ENCODE measurements at places on chromosomes 5 and 9. TPM values are rescaled to one million over a fixed set of nuclear protein-coding genes. Genes with fewer than 3 reads are reported as not detected.

- DNase-seq: no peak
These were observed 15.6 kb upstream of the DENND1A start for GRCh38 chr9:123945532-123945931.

DNA sequence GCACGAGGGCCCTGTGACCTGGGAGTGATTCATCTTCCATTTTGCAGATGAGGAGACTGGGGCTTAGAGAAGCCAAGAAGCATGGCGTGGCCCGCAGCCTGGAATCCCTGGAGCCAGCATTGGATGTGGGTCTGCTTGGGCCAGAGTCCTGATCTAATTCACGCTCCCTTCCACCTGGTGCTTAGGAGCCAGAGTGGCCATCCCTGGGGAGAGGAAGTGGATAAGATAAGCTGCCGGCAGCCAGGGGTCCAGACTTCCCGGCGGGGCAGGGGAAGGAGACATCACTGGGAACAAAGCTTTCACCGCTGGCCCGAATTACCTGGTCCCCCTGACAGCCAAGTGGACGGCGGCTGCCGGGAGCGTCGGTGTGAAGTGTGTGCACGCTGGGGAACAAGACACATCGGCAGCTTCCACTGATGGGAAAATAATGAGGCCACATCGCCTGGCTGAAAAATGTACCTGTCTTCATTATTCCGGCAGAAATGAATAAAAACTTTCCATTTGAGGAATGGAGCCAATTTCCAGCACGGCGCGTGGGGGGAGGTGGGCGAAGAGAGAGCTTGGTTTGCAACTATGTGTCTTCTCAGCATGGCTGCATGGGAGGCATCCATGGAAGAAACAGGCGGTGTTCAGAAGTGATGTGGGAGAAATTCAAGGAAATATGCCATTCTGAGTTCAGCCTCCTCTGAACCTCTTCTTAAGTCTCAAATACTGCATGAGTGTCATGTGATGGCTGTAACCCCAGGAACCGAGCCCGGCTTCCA lies 78.5 kb downstream of the OLFM1 start:
- DNase-seq: no peak

The CTXN3 gene
- not detected for total RNA-seq

GRCh38 chr5:54305737-54306136 lies 4.6 kb downstream of the ARL15 start:
- DNase-seq: no peak

The IL7R gene
- 4.0 TPM for total RNA-seq

DNA sequence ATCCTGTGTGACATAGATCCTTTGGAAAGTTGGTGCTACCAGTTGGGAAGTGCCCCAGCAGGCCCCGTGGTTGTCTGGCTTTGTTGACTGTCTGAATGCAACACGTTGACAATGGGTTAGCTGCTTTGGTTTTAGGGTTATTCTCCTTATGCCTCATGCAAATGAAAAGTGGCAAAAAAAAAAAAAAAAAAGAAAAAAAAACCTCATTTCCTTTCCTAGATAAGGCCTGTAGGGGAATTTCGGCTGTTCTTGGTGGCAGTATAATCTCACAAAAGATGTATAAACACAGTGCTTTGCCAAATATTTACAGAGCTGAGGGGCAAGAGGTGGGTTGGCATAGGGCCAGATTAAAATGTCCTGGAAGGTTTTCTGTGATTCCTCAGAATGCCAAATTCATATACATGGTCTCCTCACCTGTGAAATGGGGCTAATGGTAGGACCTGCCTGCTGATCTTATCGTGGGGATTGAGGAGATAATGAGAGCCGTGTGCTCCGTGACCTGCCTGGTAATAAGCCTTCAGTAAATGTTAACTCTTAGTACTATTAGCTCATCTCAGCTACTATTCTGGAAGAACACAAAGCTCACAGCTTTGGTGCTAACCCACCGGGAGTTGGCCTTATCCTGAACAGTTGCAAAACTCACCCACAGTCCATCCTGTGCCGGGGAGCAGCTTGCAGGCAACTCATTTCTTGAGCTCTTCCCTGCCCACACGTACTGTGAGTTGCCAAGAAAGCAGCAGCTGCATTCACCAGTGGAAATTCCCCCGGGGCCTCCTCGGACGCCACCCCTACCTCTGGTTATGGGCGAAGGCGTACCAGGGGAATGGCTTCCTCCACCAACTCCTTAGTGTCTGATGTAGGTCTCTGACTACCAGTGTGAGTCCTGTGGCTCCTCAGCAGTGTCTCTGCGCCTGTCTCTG lies 220.3 kb downstream of the NR3C1 start:
- DNase-seq: no peak

GRCh38 chr9:87662808-87663528 lies 63.0 kb upstream of the CTSL start:
- peak; percentile 49 for DNase-seq

The SPINK4 gene
- not detected for total RNA-seq

The CDO1 gene
- 11.7 TPM for total RNA-seq

GRCh38 chr5:28249771-28250415 lies 1211.5 kb upstream of the CDH9 start:
- DNase-seq: peak; percentile 26

DNA sequence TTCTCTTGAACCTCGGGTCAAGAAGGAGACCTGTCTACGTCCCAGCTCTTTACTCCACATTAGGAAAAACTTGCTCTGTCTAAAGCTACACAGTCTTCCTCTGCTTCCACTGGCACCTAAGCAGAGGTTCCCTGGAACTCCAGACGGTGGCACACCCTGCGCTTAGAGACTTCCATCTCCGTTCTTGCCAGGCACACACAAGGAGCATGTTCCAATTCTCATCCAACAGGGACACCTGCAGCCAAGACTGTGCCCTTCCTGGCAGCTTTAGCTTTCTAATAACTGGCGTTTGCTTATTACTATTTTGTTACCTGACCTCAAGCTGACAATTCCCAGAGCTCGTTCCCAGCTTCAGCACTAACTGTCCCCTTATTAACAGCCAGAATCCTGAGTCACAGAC lies 16.0 kb downstream of the CAPSL start:
- no peak for DNase-seq

GRCh38 chr5:40572391-40572790 lies 107.3 kb upstream of the PTGER4 start:
- DNase-seq: no peak

- no peak for DNase-seq
These were observed 24.8 kb downstream of the RANBP3L start for GRCh38 chr5:36276864-36277263.

The IL31RA gene
- total RNA-seq: not detected

The C9orf153 gene
- not detected for total RNA-seq

- DNase-seq: no peak
These were observed 27.7 kb downstream of the FST start for GRCh38 chr5:53508125-53508524.
